ENCODE measurements at places on chromosomes 1 and 21.

GRCh38 chr1:17031436-17031835, 19.7 kb upstream of the ATP13A2 start:
- no peak for DNase-seq

GRCh38 chr1:93904228-93904627, 5.0 kb downstream of the GCLM start:
- DNase-seq: peak; percentile 28

DNA sequence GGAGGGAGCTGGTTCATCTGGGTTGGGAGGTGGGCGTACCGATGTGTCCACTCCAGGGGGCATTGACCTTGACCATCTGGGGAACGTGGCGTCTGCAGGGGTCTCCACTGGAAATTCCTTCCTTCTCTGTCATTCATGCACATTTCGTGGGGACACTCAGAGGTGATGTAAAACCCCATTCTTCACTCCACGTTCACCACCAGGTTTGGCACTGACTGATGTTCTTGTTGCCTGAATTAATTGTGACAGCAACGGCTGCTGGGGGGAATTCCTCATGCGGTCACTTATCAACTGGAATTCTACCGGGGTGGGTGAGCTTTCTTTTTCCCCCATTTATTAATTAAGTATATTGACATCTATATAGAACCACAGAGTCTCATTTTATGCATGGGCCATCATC, 18.1 kb upstream of the POFUT2 start:
- DNase-seq: no peak

GRCh38 chr1:13751458-13751871, 51.5 kb downstream of the PRDM2 start:
- DNase-seq: no peak

GRCh38 chr1:107575226-107575625, 389.8 kb downstream of the VAV3 start:
- DNase-seq: no peak

- no peak for DNase-seq
These were observed 17.6 kb upstream of the SFPQ start for GRCh38 chr1:35210321-35211119.

- DNase-seq: no peak
These were observed 11.8 kb downstream of the ZBED6 start for GRCh38 chr1:203807196-203807595.

GRCh38 chr1:68142036-68142435, 90.3 kb downstream of the WLS start:
- no peak for DNase-seq

DNA sequence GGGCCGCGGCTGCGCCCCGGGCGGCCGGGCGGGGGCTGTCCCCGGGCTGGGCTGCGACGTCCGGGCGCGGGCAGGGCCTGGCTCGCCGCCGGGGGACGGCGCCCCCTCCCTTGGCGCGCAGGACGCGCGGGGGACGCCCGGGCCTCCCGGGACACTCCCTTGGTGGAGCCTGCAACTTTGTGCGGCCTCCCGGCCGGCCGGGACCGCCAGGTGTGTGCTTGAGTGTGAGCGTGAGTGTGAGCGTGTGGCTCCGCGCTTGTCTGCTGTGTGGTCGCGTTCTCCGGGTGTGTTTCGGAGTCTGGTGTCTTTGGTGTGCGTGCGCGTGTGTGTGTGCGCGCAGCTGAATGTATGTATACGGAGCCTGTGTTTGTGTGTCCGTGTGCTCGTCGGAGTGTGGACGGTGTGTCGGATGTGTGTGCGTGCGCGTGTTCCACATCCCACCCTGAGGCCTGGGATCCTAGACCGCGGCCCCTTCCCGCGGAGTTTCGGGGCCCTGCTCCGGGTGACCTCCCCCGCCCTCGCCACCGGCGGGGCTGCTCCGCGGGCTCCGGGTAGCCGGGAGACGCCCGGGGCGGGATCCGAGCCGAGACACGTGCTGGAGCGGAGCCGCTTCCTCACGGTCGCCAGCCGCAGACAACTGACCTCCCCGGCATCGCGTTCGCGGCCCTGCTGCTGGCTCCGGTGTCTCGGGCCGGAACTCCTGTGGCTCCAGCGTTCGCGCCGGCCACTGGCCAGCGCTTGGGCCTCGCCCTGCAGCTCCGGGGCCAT, 1.7 kb downstream of the PTPRU start:
- DNase-seq: no peak

GRCh38 chr1:107843989-107844388, 121.0 kb downstream of the VAV3 start:
- DNase-seq: no peak

- DNase-seq: no peak
These were observed 268.9 kb upstream of the TMEM51 start for GRCh38 chr1:14884614-14885175.

DNA sequence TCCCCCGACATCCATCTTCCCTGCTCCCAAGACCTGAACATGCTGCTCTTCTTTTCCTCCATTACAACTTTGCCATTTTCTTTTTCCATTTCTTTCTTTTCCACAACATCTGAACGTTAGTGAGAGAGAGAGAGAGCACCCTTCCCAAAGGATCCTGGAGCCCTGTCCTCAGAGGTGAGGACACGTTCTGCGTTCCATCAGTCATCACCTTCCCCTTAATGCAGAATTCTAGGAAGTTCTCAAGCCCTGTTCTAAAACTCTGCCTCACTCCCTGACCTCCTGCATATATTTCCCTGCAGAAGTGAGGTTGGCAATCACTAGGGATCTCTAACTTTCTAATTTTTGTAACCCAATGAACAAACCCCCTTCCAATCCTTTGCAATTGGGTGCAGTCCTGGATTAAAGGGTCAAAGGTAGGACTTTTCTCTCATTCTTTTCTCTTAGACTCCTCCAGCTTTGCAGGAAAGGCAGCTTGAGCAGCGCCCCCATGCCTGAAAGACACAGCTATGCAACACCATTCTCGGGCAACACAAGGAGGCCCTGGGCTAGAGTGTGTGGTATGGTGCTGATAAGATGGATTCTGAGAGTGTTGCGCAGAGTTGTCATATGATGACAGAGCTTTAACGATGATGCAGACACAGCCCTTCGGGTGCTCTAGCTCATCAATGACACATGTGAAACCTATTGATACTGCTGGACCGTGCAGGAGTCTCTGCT, 59.2 kb upstream of the TNR start:
- DNase-seq: no peak

GRCh38 chr1:62407398-62408009, 29.3 kb upstream of the USP1 start:
- peak; percentile 53 for DNase-seq

- no peak for DNase-seq
These were observed 150.8 kb upstream of the SGIP1 start for GRCh38 chr1:66383168-66383567.

DNA sequence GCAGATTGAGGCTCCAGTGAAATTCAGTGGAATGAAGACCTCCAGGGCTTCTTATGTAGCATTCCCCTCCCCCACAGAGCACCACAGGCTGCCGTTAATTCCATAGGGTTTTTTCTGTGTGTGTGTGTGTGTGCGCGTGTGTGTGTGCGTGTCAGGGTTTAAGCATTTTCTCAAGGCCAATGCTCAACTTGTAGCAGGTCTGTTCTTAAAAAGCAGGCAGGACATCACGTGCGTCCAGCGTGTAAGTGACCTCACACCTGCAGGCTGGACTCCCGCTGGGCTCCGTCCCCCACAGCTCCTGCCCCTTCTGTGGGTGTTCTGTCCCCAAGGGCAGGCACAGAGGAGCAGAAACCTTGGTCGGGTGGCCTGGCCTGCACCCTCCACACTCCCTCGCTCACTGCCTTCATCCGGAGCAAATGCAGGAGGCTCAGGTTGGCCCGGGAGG, 5.3 kb downstream of the PRDM16 start:
- no peak for DNase-seq

- DNase-seq: no peak
These were observed 11.5 kb upstream of the DDX59 start for GRCh38 chr1:200681231-200681630.

DNA sequence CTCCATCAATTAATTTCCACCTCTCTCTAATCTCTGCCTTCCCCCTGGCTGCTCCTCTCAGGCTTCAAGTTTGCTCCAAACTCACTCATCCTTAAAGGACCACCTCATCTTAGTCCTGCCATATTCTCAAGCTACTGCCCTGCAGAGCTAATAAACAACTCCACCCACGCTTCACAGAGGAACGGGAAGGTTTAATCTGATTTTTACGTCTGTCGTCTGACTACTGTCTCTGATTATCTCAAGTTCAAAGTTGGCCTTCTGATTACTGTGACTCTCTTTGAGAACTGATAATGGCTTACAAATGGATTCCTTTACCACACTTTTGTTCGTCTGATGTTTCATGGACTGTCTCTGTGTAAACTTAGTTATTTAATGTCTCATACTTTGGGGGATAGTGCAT, 7.6 kb upstream of the CPT2 start:
- no peak for DNase-seq

DNA sequence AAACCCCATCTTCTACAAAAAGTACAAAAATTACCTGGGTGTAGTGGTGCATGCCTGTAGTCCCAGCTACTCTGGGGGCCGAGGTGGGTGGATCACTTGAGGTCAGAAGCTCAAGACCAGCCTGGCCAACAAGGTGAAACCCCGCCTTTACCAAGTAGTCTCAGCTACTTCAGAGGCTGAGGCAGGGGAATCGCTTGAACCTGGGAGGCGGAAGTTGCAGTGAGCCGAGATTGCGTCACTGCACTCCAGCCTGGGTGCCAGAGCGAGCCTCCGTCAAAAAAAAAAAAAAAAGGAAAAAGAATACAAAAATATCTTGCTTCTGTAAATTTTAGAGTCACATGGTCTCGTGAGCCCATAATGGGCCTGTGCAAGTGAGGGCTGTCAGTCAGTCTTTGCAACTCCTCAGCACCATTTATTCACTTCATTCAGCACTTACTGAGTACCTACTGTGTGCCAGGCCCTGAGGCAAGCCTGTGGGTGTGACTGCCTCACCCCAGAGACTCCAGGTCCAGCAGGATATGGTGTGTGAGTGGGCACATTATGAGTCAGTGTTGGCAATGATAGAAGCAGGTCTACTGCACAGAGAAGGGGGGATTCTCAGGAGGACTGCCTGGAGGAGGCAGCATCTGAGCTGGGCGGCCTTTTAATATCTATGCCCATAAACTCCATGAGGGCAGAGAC, 46.8 kb upstream of the TARDBP start:
- DNase-seq: no peak

DNA sequence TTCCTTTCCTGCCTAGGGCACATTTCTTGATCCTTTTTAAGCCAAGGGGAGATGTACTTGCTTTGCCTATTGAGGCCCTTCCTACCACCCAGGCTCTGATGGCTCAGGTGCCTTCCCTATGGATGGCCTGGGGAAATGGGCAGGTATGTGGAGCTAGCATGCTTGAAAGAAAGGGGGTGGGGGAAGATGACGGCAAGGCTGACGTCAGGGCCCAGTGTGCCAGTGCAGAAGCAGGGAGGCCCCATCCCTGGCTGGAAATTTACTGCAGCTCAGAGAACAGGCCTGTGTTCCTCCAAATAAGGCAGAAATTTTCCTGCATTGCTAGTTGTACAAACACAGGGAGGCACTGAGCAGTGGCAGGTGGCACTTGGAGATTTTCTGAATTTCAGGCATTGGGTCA, 453.2 kb upstream of the VAMP3 start:
- no peak for DNase-seq

- DNase-seq: no peak
These were observed 326.1 kb upstream of the BEND5 start for GRCh38 chr1:49102752-49103151.

DNA sequence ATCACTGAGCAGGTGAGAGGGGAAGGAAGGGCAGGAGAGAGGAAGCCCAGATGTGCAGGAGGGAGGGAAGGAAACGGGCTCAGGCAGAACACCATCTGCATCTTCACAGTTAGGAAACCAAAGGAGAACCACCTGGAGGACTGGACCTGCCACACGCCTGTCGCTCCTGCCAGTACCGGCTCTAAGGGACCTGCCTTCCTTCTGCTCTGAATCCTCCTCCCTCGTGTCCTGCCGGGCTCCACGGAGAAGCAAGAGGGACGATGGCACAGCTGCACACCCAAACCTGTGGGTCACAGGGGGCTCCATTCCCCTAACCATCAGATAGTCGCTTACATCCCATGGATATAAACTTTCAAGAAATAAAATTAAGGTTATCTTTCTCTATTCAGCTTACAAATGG, 56.1 kb downstream of the TOR1AIP2 start:
- no peak for DNase-seq

DNA sequence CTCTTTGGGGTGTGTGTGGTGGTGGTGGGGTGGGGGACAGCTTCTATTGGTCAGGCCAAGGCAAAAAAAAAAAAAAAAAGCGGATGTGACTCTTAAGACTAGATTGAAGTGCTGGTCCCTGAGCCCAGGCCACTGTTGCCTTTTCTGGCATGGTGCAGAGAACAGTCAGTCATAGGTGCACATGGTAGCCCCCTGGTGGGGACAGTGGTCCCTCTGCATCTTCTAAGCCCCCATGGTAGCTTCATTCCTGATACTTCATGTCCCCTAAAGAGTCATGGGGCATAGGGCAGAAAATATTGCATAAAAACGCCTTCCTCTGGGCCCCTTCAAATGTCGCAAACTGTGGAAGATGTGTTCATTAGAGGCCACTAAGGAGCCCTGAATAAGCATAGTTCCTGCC, 371.8 kb downstream of the NPHP4 start:
- no peak for DNase-seq

GRCh38 chr1:89725011-89725370, 92.1 kb downstream of the LRRC8C start:
- no peak for DNase-seq

DNA sequence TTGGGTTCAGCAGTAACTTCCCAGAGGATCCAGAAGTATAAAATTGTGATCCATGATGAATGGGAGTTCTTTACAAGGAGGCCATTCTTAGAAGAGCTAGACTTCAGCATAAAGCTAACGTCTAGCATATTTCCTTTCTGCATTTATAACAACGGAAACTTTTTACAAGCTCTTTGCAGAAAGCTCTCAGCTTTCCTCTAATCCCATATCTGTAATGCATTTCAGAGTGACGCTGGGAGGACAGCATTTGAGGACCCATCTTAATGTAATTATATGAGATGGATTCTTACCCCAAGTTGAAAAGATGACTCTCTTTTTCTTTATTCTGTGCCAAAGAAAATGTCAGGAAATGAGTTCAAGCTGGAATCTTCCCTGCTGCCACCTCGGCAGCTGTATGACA, 132.0 kb upstream of the CACHD1 start:
- DNase-seq: no peak

DNA sequence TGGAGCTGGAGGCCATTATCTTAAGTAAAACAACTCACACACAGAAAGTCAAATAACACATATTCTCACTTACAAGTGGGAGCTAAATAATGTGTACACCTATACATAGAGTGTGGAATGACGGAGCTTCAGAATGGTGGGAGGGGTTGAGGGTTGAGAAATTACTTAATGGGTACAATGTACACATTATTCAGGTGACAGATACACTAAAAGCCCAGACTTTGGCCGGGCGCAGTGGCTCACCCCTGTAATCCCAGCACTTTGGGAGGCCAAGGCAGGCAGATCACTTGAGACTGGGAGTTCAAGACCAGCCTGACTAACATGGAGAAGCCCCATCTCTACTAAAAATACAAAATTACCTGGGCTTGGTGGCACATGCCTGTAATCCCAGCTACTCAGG, 24.9 kb upstream of the LRIG2 start:
- no peak for DNase-seq
